ENCODE measurements at places on chromosomes 2 and 18. TPM values are rescaled to one million over a fixed set of nuclear protein-coding genes. Genes with fewer than 3 reads are reported as not detected.

Gene PSMA8
- total RNA-seq: not detected

Gene REEP1
- total RNA-seq: 0.52 TPM

Gene EML6
- 0.39 TPM for total RNA-seq

Gene ANTXR1
- 403 TPM for total RNA-seq

Gene MPP4
- total RNA-seq: 2.2 TPM

Gene IL18R1
- 4.2 TPM for total RNA-seq

Gene IL36B
- total RNA-seq: not detected

Gene LHCGR
- 0.39 TPM for total RNA-seq

Gene MYCN
- not detected for total RNA-seq

Gene ZNF521
- 174 TPM for total RNA-seq

Gene RESP18
- total RNA-seq: not detected

Gene CHST10
- total RNA-seq: 6.4 TPM

Gene ANKRD30B
- not detected for total RNA-seq

Gene KCNG2
- not detected for total RNA-seq

Gene DSG4
- not detected for total RNA-seq

Gene CACNB4
- 102 TPM for total RNA-seq

Gene GKN2
- total RNA-seq: not detected

Gene FABP1
- not detected for total RNA-seq

Gene DNER
- 1.7 TPM for total RNA-seq

Gene GAL3ST2
- total RNA-seq: 0.26 TPM

Gene GALNT13
- total RNA-seq: 0.13 TPM

Gene LDLRAD4
- 3.1 TPM for total RNA-seq

Gene DSG1
- not detected for total RNA-seq

Gene ABCG8
- total RNA-seq: not detected

Gene RIT2
- total RNA-seq: not detected

Gene SP110
- 22.2 TPM for total RNA-seq

Gene IL37
- not detected for total RNA-seq

Gene NR4A2
- 1.4 TPM for total RNA-seq

Gene NT5C1B
- total RNA-seq: not detected

Gene ARL4C
- total RNA-seq: 59.3 TPM

Gene CNNM3
- total RNA-seq: 6.8 TPM
